ENCODE measurements at places on chromosomes 1 and 21. TPM values are rescaled to one million over a fixed set of nuclear protein-coding genes. Genes with fewer than 3 reads are reported as not detected.

DNA sequence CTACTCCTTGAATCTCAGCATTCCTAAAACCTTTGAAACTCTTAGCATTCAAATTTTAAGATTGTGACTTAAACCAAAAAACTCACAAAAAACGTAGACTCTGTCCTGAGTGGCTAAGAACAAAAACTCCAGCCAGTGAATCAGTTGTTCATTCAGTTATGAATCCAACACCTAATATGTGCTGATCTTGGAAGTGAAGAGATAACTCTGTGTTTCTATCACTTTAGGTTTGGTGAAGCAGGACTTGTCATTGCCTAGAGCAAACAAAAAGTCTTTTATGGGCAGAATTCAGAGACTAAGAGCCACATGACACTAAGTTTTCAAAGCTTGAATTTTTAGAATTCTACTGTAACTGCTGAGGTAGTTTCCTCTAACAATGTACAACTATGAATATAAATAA, 10.4 kb upstream of the GPR137B start:
- no peak for DNase-seq

DNA sequence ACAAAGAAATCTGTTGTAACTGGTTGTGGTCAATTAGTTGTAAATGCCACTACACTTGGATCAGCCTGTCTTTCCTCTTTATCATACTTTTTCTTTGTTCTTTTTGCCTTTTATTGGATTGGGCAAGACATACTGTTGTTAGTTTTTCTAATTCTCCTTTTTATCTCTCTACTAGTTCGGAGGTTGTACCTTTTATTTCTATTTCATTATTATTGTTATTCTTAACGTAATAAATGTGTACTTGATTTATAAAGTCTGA, 59.2 kb downstream of the IVNS1ABP start:
- DNase-seq = no peak

- DNase-seq = peak; percentile 54
These were observed 1.5 kb downstream of the GCLM start for GRCh38 chr1:93907718-93908117.

DNA sequence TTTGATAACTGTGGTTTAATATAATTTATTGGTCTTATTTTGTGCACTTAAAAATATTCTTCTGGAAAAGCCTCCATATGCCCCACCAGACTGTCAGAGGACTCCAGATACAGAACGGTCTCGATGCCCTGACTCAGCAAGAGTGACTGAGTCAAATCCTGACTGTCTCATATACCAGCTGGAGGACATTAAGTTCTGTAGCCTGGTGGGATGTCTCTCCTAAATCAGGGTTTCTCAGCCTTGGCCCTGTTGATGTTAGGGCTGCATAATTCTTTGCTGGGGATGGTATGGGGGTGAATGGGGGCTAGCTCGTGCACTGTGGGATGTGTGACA, 67.7 kb upstream of the TLR5 start:
- peak; percentile 11 for DNase-seq

- DNase-seq = no peak
These were observed 583.1 kb upstream of the RGS18 start for GRCh38 chr1:191575180-191575579.

DNA sequence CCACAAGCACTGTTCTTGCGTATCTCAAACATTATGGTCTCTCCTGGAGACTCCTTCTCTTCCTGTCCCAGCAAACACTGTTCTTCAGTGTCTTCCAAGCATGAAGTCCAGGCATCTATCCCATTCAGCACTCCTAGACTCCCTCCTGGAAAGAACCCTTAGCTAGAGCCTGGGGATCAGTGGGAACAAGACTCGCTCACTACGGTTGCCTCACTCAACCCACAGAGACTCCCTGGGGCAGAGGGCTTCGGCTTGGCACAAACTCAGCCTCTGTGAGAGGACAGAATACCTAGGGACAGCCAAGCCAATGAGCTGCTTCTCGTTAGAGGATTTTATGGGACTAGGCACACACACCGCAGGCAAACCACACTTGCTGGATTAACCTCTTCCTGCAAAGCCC, 86.5 kb upstream of the IPO9 start:
- no peak for DNase-seq

GRCh38 chr1:164753521-164754077, 194.6 kb downstream of the PBX1 start:
- no peak for DNase-seq

GRCh38 chr1:18724801-18725200, 94.2 kb downstream of the PAX7 start:
- no peak for DNase-seq

- DNase-seq = no peak
These were observed 27.1 kb downstream of the FAM78B start for GRCh38 chr1:166139735-166140134.

DNA sequence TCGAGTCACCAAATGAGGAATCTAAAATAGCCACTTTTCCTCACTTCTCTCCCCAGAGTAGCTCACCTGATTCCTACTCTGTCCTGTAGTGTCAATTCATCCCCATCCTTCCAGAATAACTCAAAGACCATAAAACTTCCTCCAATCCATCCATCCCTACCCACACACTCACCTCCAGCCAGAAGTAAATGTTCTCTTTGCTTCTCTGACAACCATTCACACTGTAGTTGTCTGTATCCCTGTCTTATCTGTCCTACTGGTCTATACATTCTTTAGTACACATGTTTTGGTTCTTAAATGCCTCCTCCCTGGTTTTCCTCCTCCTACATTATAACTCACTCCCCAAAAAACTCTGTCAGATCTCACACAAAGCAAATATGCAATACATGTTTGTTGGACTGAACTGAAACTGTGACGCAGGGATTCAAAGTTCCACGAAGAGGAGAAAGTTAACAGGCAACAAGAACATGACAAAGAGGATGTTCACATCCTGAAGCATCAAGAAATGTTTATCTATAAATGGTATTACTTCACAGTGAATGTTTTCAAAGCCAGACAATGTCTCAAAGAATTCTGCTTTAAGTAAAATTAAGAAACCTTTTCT, 11.0 kb downstream of the TP53BP2 start:
- DNase-seq = peak; percentile 61

GRCh38 chr1:74478979-74479378, 33.4 kb downstream of the LRRC53 start:
- no peak for DNase-seq

GRCh38 chr1:183470147-183470960, 1.9 kb upstream of the SMG7 start:
- DNase-seq = peak; percentile 80

- no peak for DNase-seq
These were observed 18.7 kb upstream of the SPOCD1 start for GRCh38 chr1:31834501-31834900.

IVL gene
- total RNA-seq = 14.2 TPM

NBPF6 gene
- total RNA-seq = not detected

NTRK1 gene
- total RNA-seq = not detected

OR10J1 gene
- 6.7 TPM for total RNA-seq

All from umbilical cord (tissue), 2 donors.